ENCODE measurements at places on chromosomes 12 and 14. TPM values are rescaled to one million over a fixed set of nuclear protein-coding genes. Genes with fewer than 3 reads are reported as not detected.

Gene CGRRF1
- total RNA-seq: 13.7 TPM

Gene CINP
- 41.7 TPM for total RNA-seq

Gene CLMN
- total RNA-seq: 0.65 TPM

Gene ATL1
- total RNA-seq: 0.40 TPM

Gene NTN4
- total RNA-seq: 216 TPM

Gene BDKRB1
- not detected for total RNA-seq

Gene IFNG-AS1
- total RNA-seq: not detected

Gene RND1
- 1.4 TPM for total RNA-seq

Data from lung microvascular endothelial cell (primary cell).